Stimulated activated CD4-positive, alpha-beta T cell treated with anti-CD3 and anti-CD28 coated beads, Interleukin-12 subunit alpha, Interleukin-12 subunit beta, amount 100 ng/mL, for 24 hours (primary cell): ENCODE measurements at places on chromosomes 11 and 22.

- DNase-seq = no peak
Measured at GRCh38 chr11:44016131-44016530, 31.6 kb upstream of the ACCSL start.

DNA sequence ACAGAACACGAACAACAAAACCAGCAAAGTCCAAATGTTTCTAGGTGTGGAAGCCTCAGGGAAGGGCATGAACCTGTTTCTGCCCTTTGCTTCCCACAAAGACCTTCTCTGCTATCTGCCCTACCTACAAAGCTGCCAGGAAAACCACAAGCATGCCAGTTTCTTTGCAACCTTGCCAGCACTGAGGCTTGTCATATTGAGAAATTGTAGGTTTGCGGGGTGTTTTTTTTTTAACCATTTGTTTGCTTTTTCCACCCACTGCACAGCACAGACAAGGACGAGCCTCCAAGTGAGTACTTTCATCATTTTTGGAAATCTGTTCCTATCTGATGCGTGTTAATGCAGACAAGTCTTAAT lies 12.8 kb downstream of the PARVG start:
- no peak for DNase-seq

- DNase-seq = no peak
Measured at GRCh38 chr11:130868721-130869390, 47.4 kb downstream of the SNX19 start.

- no peak for DNase-seq
Measured at GRCh38 chr11:3123761-3124733, 41.1 kb downstream of the OSBPL5 start.

GRCh38 chr11:54930930-54931329 lies 224.3 kb downstream of the OR4A5 start:
- DNase-seq = no peak

GRCh38 chr22:28984482-28985158 lies 77.0 kb downstream of the C22orf31 start:
- DNase-seq = no peak

GRCh38 chr22:48973694-48974041 lies 854.0 kb downstream of the BRD1 start:
- no peak for DNase-seq
